ENCODE measurements at places on chromosomes 4 and X.

DNA sequence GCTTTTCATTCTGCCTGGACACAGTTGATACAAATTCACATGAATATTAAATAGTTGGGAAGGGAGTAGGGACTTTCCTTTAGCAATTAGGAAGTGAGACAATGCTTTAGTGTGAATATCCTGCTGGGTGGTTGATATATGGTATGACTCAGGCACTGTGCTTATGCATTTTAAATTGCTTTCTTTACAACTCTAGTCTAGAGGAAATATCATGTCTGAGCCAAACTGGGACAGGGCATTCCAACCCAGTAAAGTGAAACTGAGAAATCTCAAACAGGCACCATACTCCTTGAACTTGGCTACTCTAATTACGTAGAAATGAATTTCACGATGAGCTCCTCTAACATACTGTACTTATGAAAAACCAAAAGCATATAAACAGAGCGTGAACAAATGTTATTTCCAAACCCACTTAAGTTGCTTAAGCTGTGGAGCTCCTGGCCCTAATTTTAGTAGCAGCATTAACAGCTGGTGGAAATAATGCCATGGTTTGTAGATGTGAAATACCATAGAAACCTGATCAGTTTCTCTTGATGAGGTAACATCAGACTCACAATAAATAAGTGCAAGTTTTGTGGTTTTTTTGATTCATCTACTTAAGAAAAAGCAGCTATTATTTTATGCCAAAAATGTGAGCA lies 242.9 kb upstream of the GK2 start:
- no peak for DNase-seq

DNA sequence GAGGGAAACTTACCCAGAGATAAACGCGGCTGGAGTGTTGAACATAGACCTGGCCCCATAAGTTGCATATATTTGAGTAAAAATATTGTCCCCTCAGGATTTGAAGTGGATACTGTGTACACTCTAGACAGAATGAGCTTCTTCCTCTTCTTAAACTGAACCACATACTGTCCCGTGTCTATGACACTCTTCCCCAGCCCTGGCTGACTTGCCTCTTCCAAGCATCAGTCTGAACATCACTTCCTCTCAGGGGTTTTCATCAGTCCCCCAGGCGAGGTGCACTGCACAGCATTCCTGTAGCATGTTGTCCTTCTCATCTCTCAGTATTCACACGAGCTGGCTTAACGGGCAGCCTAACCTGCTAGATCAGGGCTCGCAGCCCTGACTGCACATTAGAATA lies 80.5 kb upstream of the TMEM150C start:
- DNase-seq: no peak

DNA sequence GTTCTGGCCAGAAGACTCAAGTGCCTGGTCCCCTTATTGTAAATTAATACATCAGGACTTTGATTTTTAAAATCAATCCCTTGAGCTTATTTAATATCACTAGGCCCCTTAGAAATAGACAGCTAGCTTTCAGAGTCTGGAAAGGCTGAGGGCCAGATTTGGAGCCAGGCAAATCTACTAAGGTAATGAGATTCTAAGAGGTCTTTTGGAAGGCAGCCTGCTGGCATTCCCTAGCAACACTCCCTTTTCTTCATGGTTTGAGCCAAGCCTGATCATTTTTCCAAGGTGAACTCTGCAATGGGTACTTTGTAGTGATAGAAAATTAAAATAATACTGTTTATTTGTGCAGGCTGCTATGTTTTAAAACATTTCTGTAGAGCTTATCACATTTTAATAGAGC lies 378.5 kb downstream of the FAT4 start:
- no peak for DNase-seq

- no peak for DNase-seq
Observed at GRCh38 chr4:119172223-119172622, 36.6 kb downstream of the MYOZ2 start.

- no peak for DNase-seq
Observed at GRCh38 chr4:166827167-166827566, 407.1 kb downstream of the SPOCK3 start.

DNA sequence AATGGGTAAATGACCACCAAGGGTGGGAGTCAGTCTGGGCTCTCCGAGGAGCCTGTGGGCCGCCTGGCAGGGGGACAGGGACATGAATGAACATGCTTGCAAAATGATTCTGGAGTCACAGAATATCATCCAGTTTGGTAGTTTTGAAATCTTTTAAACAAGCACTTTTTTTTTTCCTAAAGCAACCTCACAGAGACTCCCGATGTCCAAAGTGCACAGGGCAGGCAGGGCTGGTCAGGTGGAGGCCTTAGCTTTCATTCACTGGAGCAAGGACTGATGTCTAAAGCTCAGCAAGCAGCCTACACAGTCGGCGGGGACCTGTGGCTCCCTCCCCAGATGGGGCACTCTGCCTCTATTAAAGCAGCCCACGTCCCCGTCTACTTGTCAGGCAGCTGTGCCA lies 402.9 kb downstream of the PPP1R2C start:
- no peak for DNase-seq

- no peak for DNase-seq
Observed at GRCh38 chr4:121742794-121743193, 22.2 kb downstream of the SMIM43 start.

GRCh38 chrX:42143866-42144592 lies 220.7 kb upstream of the CASK start:
- DNase-seq: no peak

DNA sequence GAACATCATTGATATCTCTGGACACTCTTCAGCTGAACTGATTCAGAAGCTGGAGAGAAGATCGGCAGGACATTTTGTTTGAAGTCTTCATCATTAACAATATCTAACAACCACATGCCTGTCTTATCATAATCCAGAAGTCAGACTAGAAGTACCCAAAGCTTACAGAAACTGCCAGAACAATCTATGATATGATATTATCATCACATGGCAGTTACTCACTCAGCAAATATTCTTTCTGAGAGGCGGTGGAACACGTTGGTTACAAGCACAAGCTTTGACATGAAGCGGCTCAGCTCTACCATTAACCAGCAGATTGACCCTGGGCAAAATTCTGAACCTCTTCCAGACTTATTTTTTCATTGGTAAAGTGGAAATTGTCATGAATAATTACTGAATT lies 69.4 kb upstream of the KIT start:
- DNase-seq: no peak

DNA sequence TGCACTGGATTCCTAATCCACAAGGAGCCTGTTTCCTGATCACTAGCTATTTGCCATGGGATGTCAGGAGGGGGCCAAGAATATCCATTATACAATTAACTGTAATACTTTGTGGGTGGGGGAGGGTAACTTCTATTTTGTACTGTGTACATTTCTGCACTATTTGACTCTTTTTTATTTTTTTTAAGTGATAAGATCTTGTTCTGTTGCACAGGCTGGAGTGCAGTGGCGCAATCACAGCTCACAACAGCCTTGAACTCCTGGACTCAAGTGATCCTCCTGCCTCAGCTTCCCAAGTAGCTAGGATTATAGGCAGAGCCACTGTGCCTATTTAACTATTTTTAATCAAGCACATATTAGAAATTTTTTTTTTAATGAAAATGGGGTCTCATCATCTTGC lies 134.1 kb downstream of the ELOVL6 start:
- no peak for DNase-seq

- no peak for DNase-seq
Observed at GRCh38 chr4:123747016-123747415, 350.4 kb downstream of the SPRY1 start.

GRCh38 chrX:3280706-3281105 lies 65.7 kb downstream of the MXRA5 start:
- DNase-seq: no peak

GRCh38 chr4:7165874-7166201 lies 26.5 kb upstream of the SORCS2 start:
- DNase-seq: no peak

GRCh38 chr4:29948451-29948850 lies 771.7 kb upstream of the PCDH7 start:
- DNase-seq: no peak

GRCh38 chrX:153380691-153381090 lies 20.5 kb downstream of the PNMA6E start:
- DNase-seq: no peak

DNA sequence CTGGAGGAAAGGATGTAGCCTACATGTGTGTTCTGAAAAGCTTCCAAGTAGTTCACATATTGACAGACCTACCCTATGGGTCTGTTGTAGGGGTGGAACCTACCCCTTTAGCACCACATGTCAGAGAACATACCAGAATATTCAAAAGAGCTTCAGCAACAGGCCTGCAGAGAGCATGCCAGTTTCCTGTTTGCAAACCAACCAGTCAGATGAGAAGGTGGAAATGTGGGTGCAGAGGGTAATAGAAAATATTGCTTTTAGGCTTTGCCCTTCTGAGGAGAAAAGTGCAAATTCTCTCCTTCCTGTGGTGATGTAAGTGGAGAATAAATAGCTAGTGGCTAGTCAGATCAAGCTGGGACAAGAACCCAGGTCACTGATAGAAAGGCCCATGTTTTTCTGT lies 16.4 kb downstream of the INTS6L start:
- DNase-seq: no peak

DNA sequence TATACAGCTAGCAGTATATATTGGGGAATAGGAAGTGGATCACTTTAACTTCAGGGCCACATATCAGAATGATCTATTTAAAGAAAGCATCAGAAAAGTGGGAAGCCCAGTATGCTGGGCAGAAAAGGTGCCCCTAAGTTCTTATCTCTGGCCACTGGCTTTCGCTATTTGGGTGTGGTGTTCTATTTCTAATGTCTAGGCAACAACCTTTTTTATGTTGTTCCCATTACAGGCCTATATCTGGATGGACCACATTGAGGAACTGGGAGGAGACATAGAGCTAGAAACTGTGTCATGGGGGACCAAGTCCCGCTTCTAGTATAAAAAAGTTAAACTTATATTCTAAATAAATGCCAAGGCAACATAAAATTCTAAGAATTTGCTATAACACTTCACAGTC lies 935.6 kb downstream of the PDHA2 start:
- DNase-seq: no peak

GRCh38 chr4:2823671-2824328 lies 19.8 kb upstream of the ADD1 start:
- no peak for DNase-seq

All from Ammon's horn (tissue), 1 donor.